ENCODE measurements at places on chromosomes 3 and 15.

GRCh38 chr15:96324192-96324895 lies 6.2 kb upstream of the NR2F2 start:
- DNase-seq, result peak; percentile 51

GRCh38 chr3:191393146-191393545 lies 62.8 kb upstream of the UTS2B start:
- no peak for DNase-seq

GRCh38 chr15:77507911-77508310 lies 87.2 kb downstream of the HMG20A start:
- peak; percentile 67 for DNase-seq

- DNase-seq, result no peak
Observed at GRCh38 chr15:80733460-80733859, 38.4 kb downstream of the ABHD17C start.

DNA sequence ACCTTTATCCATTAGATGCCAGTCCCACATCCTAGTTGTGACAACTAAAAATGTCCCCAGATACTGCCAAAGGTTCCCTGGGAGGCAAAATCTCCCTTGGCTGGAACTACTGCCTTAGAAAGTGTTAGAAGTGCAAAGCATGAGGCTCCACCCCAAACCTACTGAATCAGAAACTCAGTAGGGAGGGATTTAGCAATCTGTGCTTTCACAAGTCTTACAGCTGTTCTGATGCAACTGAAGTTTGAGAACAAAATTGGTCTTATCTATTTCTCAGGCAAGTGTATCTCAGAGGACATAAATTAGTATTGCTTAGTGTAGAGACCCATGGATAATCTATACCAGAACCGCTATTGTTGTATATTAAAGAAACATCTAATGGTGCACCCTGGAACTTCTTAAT lies 70.2 kb downstream of the CLDN1 start:
- peak; percentile 17 for DNase-seq

DNA sequence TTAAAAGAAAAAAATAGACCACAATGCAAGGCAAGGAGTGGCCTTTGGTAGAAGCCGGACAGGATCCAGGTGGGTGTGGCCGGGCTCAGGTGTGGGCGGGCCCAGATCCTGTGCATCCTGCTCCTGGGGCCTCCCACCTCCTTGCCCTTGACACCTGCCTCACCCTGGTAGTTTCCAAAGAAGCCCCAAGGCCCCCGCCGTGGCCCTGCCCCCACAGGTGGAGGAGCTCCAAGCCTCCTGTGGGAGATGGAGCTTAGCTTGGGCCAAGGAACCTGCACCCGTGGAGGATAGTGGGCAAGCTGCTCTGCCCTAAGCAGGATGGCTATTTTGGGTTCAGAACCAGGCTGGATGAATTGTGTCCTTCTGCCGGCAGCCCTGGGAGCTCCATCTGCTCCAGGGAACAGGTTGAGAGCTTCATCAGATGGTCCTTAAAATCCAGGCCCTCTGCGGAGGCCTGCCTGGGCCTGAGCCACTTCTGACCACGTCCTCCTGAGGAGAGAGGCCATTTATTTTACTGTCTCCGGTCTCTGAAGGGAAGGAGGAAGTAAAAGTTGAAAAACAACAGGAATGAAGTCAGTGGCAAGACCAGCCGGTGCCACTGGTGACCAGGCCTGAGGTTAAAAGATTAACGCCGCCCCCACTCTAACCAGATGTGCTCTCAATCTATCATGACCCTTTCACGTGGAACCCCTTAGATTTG lies 53.9 kb upstream of the KLF13 start:
- DNase-seq, result no peak

DNA sequence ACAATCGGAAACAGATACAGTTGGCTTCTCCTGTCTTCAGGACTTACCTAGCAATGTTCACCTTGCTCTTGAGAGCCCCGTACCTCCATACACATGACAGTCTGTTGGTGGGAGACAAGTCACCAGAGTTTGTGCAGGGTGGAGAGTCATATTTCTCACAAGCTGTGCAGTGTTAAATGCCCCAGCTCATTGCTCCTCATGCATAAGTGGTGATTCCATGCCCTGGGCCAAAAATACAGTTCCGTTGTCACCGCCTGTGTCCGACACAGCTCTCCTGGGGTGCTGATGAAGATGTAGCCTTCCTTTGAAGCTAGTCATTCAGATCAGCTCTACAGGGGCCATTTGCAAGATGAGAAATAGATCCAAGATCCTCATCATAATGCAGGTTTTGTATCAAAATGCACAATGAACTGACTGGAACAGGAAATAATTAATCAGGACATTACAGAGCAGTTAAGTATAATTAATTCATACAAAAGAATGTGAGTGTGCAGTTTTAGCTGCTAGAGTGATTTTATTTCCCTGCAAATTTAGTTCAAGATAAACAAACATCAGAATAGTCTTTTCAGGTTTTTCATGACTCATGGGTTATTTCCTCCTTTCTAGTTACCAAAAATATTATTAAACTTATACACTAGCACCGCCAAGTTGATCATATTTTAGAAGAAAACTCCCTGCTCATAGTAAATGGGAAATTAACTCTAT lies 66.5 kb downstream of the CD47 start:
- DNase-seq, result peak; percentile 47

- DNase-seq, result no peak
Observed at GRCh38 chr15:78060232-78060631, 17.3 kb downstream of the TBC1D2B start.

DNA sequence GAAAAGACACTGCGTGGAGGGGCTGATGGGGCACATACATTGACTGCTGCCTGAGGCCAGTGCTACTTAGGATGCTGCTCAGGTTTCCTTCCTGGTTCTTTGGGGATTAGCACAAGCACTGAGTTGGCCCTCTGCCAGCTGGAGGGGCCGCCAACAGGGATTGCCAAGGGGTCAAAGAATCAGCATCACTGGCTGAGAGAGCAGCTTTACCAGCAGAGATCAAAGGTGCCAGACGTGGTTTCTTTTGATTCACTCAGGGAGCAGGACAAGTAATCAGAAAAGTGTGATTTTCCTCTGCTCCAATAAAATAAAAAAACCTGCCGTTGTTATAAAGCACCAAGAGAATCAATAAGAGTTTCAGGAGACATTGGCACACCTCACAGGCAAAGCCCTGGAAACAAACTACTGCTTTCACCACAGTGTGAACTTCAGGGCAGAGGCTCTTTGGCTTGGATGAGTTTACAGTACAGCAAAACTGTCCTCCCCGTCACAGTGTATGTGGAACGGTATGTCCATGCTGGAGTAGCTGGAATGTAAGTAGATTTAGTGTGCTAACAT lies 45.8 kb upstream of the FSIP1 start:
- DNase-seq, result peak; percentile 72

- DNase-seq, result peak; percentile 27
Observed at GRCh38 chr15:72599855-72600464, 54.5 kb upstream of the GOLGA6B start.

GRCh38 chr3:184361932-184362667 lies 590 bp downstream of the POLR2H start:
- DNase-seq, result peak; percentile 32

DNA sequence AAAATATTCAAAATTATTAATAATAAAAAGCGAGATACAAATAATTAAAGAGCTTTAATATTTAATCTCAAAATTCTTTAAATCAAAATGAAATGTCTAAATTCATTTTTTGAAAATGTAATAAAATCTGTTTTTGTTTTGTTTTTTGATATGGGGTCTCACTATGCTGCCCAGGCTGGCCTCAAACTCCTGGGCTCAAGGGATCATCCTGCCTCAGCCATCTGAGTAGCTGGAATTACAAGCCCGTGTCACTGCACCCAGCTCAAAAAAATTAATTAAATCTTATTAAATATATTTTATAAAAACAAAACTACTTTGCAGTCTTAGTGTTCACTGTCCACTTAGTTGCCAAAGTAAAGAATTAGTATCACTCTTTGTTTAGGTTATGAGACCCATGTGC lies 38.4 kb downstream of the FAH start:
- no peak for DNase-seq

DNA sequence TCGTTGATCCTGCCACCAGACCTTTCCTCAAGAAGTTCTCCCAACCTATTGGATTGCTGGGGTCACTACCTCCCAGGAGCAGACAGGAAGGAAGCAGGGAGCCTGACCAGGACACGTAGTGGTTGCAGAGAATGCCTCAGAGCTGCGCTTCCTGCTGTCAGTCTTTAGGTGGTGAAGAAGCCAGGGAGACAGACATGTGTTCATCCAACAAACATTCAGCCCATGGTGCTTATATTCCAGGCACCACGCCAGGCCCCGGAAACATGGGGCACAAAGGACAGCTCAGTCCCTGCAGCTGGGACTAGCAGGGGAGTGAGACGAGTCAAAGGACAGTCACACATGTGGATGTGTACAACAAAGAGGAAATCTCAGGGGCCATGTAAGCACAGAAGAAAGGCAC lies 26.0 kb upstream of the CORO2B start:
- DNase-seq, result no peak

DNA sequence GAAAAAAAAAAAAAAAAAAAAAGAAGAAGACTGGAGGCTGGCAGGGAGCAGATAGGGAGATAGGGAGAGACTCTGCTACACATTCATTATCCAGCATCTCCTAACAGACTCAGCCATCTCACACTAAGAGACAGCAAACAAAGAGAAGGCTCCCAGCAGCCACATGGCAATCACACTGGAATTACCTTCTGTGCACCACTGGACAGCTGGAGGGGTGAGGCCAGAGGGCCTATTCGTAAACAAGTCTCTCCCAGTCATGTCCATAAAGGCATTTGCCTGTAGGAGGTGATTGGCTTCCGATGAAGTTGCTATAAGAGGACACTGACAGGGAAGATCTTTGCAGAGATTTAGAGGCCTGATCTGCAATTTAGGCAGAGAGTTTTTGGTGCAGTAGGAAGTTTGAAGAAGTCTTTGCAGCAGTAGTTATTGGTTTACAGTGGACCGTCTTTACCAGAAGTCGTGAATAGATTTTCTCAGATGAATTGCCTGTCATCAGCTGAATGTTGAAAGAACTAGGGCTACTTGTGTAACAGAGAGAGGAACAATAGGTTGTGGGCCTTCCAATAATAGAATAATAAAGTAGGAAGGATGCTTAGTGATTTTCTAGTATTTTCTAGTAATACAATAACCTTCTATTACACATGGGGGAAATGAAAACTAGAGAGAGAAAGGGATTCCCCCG lies 89.7 kb downstream of the TP63 start:
- no peak for DNase-seq

- DNase-seq, result peak; percentile 24
Observed at GRCh38 chr3:78820542-78820941, 947.3 kb downstream of the ROBO1 start.

DNA sequence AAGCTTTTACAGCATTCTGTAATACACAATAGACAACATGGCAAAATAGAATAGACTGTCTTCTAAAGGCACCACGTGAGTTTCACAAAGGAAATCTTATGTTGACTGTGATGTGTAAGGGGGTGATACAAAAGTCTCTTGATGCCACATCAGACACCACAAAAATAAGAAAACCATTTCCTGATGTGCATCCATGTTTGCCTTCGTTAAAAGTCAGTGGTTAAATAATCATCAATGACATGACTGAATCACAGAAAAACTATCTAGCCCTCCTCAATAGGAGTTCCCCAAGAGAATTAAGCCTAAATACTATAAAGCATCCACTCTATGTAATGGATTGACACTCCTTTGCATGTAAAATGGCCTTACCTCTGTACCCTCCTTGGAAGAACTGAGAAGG lies 198.6 kb upstream of the SLC2A2 start:
- DNase-seq, result no peak

GRCh38 chr3:164940745-164941144 lies 137.6 kb downstream of the SI start:
- peak; percentile 5 for DNase-seq

GRCh38 chr15:38075466-38075865 lies 141.0 kb downstream of the TMCO5A start:
- DNase-seq, result no peak

DNA sequence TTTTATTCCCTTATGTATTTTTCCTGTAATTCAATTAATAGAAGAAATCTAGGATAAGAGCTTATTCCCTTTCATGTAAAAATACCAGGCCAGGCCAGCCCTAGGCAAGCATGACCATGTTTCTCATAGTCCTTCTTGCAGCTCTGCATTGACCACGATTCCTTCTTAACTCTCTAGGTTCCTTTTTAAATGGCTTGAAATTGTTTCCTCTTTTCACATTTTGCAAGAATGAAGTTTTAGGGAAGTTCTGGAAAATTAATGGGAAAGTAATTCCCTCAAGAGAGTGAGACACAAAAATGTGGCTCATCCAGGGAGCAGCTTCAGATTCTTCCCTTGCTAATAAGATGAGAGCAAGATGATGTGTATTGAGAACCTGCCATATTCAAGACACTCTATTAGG lies 116.5 kb upstream of the FGF7 start:
- DNase-seq, result no peak

DNA sequence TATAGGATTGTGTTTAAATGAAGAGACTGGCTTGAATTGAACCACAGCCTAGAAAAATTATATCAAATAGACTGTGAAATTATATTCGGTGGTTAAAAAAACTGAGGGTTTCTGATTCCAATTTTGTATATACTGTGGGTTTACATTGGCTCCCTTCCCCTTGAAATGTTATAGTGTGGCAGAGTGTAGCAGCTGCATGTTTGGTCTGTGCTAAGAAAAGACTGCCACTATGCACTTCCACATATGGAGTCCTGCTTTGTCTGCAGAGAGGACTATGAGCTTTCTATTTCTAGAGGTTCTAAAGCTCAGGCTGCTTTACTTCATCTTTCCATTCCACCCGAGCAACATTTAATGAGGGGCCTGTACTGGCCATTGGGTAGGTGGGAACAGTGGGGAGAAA lies 112.3 kb downstream of the P3H2 start:
- DNase-seq, result no peak

DNA sequence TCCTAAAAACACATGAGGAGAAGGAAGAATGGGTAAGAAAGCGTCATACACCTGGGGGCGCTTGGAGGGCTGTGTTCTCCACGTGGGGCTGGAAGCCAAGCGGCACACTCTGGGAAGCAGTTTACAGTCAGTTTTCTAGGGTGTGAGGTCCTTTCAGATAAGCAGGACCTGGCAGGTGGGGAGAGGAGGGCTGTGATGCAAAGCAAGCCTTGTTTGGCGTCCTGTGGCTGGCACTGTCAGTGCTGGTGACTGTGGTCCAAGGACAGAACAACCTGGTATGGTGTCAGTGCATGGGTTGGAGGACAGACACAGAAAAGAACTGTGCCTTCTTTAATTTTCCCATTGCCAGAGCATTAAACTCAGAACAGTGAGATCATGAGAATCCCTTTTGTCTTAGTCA lies 260.7 kb upstream of the NR2E3 start:
- DNase-seq, result no peak

- peak; percentile 24 for DNase-seq
Observed at GRCh38 chr15:35618260-35619188, 72.6 kb upstream of the DPH6 start.

- DNase-seq, result no peak
Observed at GRCh38 chr3:113948015-113948917, 453 bp downstream of the ZDHHC23 start.

- no peak for DNase-seq
Observed at GRCh38 chr3:51535146-51536019, 3.1 kb upstream of the RAD54L2 start.

- DNase-seq, result no peak
Observed at GRCh38 chr3:82462977-82463376, 701.5 kb upstream of the GBE1 start.

DNA sequence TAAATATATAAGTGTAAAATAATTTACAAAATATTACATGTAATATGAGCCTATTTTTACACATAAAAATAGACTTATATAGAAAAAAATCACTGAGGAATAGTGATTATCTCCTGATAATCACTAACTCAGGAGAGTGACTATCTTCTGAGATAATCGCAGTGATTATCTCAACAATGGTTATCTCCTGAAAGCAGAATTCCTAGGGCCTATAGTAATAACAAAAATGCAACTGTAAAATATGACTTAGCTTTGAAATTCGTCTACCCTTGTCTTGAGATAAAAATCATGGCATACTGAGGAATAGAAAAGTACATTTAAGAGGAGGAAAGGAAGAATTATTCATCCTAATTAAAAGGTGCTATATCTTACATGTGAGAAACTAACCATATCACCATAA lies 117.0 kb upstream of the ASB14 start:
- no peak for DNase-seq

Measured in astrocyte (in vitro differentiated cells and primary cell).